T follicular helper cell (primary cell): ENCODE measurements at places on chromosomes 5 and 9.

DNA sequence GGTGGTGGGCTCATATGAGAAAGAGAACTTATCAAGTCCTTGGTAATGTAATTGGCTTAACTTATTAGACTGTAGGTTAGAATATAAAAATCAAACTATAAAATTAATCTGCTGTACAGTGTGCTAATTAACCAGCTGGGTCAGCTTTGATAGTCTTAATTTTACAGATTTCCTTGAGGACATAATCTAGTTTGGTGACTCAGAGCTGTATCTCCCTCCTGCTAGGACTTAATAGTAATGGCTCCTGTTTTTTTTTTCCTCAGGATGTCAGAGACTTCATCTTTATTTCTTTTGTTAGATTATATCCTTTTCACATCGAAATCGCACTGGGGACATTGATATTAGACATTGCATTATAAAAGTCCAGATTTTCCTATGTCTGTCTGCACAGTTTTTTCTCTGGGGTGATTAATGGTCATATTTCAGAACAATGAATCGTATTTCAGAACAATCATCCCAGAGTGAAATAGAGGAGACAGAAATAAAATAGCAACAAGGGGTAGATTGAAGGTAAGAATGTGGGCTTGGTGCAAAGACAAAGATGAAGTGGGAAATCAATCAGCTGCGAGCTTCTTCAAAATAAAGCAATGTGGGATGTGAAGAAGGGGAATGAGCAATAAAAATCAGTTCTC lies 346.4 kb upstream of the RIOK2 start:
- DNase-seq, result no peak

GRCh38 chr5:67290655-67291054 lies 94.1 kb upstream of the CD180 start:
- no peak for DNase-seq

DNA sequence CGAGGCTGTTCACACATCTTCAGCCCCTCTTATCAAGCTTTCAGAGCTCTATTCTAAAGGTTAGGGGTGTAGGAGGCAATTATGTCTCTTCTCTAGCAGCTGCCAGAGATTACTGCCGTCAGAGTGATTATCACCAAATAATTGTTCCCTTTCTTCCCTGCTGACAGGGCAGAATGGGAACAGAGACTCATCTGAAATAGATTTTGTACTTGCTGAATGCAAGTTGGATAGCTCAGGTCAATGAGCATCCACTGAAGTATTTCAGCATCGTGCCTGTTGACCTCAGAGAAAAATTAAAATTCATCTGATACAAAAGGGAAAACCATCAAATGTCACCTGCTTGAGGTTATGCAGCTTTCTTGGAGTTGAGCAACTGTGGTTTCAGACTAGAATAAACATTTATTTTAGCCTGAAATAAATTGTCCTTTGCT lies 213.7 kb upstream of the MAP3K1 start:
- DNase-seq, result no peak

- no peak for DNase-seq
These were observed 8.4 kb upstream of the EXOC3 start for GRCh38 chr5:434443-435146.

DNA sequence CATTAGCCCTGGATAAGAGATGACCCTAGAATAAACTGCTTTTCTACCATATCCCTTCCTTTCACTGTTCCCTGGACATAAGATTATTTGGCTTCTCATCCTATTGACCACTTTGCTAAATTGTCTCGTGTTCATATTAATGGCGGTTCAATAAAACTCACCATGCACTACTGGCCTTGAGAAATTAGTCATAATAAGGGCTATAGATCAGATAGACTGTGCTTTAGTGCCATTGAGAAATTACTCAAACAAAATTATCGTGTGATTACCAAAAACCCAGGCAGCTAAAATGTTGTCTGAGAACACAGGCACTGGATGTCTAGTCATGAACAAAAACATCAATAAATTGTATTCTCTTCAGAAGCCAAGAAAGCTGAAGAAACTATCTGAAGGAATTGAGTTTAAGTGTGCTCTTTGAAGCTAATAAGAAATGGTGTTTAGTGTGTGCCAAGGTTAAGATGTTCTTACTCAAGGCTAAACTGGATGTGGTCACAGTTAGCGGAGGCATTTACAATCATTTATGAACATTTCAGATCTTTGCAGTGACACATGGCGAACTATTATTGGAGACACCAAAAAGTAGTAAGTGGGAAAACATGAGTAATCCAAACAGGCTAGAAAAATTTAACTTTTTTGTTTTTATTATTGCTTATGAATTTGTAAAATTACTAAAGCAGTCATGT lies 460.4 kb upstream of the RORB start:
- DNase-seq, result no peak

GRCh38 chr5:120454094-120454798 lies 9.9 kb upstream of the PRR16 start:
- no peak for DNase-seq

DNA sequence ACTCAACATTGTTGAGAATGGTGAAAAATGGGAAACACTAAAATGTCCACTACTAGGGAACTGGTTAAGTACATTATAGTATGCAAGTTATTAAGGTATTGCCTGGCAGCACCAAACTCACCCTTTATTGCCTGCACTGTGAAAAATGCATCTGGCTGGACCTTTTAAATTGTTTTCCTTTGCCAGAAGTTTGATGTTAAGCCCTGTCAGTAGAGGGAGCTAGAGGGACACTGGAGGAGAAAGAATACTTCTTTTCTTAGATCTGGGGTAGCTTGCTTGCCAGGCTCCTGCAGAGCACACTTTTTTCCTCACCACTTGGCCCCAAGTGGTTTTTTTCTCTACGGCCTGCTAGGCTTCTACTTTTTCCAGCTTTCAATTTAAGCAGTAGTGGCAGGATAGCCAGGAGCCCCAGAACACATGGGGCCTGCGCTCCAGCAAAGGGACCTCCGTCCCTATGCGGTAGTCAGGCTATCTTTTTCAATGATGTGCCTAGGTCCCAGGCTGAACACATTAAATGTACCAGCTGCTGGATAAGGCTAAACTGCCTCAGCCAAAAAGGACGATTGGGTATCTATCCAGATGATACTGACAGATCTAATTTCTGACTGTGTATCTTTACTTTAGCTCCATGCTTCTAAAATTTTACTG lies 8.0 kb upstream of the HABP4 start:
- DNase-seq, result no peak

GRCh38 chr5:15703901-15704300 lies 203.9 kb downstream of the FBXL7 start:
- no peak for DNase-seq

DNA sequence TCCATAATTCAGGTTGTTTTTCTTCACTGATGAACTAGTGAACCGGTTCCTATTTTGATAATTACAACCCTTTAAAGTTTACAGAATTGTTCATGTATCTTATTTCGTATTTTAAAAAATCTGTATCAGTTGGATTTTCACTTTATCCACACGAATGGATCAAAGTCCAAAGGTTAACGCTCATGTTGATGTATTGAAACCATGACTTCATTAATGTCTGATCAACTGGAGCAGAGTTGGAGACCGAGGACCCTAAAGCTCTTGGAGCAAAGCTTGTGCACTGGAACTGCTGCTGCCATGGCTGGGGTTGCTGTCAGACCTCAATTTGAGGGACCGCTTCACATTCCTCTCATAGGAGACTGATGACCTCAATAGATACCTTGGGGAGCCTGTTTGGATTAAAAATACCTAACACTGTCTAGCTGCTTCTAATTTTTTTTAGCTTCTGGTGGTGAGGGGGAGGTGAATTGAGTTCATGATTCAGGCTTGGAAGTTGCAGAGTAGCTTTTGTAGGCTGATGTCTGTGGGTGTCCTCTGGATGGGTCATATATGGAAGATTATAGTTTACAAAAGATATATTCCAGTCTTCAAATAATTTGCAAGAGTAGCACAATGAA lies 45.1 kb downstream of the KIAA1958 start:
- no peak for DNase-seq

DNA sequence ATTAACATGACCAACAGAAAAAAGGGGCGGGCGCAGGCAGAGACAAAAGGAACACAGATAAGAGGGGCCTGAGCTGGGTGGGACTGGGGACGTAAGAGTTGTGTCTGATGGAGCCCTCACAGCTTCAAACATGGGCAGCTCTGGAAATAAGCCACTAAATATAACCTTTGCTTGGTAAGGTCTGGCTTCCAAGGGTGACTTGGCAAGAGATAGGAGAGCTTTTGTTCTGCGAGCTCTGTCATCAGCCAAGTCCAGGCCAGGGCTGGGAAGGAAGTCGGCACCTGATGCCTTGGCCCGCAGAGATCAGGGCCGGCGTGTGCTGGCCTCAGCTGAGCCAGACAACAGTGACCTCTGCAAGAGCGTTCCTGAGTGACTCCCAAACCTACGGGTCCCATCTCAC lies 11.8 kb downstream of the TRUB2 start:
- DNase-seq, result no peak

- DNase-seq, result no peak
These were observed 128.8 kb upstream of the PANK3 start for GRCh38 chr5:168707716-168708695.

DNA sequence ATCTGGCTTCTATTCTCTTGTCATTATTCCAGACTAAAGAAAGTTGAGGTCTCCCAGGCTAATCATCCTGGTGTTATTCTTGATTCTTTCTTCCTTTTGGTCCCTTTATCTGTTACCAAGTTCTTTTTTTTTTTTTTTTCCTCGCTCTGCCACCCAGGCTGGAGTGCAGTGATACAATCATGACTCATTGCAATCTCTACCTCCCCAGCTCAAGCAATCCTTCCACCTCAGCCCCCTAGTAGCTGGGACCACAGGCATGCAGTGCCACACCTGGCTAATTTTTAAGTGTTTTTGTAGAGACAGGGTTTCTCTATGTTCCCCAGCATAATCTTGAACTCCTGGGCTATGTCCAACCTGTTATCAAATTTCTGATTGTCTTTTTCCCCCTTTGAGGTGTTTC lies 126.6 kb upstream of the DHFR start:
- no peak for DNase-seq

DNA sequence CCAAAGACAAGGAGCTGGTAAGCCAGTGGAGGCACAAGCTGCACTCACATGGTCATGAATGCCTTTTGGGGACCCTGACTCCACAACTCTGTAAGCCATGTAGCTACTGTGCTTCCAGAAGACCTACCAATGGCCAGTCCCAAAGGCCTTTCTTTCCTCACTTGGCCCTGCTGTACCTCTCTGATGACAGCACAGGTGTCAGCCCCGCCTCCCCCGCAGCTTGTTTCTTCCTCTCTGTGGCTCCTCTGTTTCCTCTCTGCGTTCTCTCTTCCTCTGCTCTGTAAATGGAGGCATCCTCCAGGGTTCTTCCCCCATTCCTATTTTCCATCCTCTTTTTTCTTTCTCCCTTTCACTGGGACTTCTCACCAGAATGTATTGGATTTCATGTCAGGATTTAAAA lies 26.7 kb downstream of the SH3TC2 start:
- DNase-seq, result no peak

DNA sequence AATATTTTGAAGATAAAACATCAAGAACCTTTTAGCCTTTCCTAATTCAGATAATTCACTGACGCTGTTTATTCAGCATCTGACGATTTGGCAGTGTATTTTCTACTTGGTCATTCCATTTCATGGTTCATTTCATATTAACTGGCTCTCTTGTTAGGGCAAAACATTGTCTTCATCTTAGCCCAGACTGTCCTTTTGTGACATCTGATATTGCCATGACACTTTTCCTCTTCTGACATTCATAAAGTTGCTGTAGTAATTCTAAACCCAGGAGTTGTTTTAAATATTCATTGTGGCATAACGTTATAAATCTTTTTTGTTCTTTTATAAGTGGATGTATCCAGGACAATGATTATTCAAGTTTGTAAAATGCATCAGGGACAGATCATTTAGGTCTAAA lies 1.8 kb downstream of the SCAMP1 start:
- DNase-seq, result no peak

GRCh38 chr9:95533996-95534680 lies 17.4 kb upstream of the PTCH1 start:
- DNase-seq, result no peak

- no peak for DNase-seq
These were observed 179.3 kb downstream of the SLC12A2 start for GRCh38 chr5:128262911-128263310.

GRCh38 chr5:175226506-175226905 lies 217.5 kb downstream of the DRD1 start:
- no peak for DNase-seq

GRCh38 chr5:150809363-150809762 lies 30.8 kb downstream of the SMIM3 start:
- DNase-seq, result no peak

DNA sequence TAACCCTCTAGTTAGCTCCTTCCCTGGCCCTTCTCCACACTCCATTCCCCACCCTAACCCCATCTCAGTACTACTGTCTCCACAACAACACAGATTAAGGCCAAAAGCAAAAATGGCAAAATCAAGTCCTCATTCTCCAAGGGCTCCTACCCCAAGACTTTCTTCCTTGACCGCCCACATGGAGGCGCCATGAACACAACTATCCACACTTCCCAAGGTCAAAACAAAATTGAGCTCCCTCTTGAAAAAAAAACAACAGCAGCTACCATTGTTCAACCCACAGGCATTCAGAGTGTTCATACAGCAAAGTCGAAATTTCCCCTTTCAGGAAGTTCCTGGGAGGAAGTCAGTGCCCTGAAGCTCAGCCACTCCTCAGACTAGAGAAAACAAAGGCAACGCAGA lies 54.4 kb downstream of the GNAQ start:
- DNase-seq, result peak; percentile 25

DNA sequence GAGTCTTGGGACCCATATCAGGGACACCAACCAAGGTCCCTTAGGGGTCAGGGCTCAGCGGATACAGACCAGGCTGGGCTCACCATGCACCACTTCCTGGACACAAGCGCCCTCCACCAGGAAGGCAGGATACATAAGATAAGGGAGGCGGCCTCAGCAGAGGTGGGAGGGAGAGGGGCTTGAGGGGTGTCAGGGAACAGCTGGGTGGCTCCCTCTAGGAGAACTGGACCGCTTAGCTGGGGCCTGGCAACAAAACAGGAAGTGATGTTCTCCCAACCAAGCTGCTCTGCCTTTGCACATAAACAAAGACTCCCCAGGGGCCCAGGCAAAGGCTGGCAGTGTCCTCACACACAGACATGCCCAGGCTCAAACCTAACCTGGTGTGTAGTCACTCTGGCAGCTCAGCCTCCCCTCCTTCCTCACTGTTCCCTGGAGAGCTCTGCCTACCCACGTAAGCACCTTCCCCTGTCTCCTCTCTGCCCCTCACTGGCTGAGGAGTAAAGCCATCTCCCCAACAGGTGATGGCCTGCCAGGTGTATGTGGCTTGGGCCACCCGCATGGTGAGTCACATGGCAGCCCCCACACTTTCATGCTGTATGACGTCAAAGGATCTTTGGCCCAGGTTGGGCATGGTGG lies 5.8 kb upstream of the BICD2 start:
- DNase-seq, result no peak

GRCh38 chr5:96315431-96315830 lies 117.6 kb downstream of the PCSK1 start:
- no peak for DNase-seq

DNA sequence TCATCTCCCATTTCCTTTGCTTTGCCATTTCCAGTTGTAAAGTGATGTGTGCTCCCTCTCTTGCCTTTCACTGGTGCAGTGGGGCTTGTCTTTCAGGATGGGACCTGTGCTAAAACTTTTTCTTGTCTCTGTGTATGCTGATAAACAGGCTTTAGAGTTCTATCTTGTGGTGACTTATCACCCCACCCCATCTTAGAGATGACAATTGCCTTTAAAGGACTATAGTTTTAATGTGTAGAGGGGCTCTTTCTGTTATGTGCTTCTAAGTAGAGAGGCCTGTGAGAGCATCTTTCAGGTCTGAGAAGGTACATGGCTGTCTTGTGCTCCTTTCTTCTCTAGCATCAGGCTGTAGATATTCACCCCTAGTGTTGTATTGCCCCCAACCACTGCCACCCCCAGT lies 21.9 kb downstream of the MAN2A1 start:
- DNase-seq, result no peak

- no peak for DNase-seq
These were observed 1.4 kb upstream of the ENC1 start for GRCh38 chr5:74641735-74642542.
